ENCODE measurements at places on chromosomes 12 and 14.
A peak's percentile ranks its signal among the peaks of the same experiment; 100 is the strongest.

- no peak for DNase-seq
- H3K27me3 ChIP-seq: peaks cover 56% of the 10 kb centered on the region
These were observed 74.3 kb upstream of the CPM start for GRCh38 chr12:69007101-69007854.

DNA sequence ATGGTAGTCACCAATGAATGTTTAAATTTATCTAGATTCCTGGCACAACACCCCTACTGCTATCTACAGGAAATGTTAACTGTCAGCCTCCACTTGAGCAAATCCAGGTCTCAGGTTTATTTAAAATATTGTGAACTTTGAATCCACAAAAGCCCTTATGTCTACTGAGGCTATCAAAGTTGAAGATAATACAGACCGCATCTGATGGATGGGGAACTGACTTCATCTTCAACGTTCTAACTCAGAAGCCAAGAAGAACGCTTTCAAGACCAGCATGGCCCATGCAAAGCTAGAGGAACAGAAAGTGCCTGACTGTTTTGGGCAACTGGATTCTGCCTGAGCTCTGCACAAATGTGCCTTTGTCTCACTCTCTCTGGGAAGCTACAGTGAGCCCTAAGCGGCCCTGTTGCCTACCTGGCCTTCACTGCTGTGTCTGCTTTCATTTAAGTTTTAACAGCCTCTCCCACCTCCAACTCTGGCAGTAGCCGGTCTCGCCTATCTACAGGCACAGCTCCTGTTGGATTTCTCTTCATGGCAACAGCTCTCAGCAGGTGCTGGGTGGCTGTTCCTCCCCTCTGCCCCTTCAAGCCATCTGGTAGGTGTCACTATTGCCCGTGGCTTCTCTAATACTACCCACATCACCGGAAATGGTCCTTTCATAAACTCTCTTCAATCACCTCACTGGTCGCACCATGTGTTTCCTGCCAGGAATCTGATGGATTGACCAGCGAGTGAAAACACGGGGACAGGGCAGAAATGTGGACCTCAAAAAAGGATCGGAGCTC, 112.1 kb upstream of the OVCH1 start:
- no peak for DNase-seq
- H3K4me1 ChIP-seq: no peaks in the 10 kb centered on the region
- H3K36me3 ChIP-seq: no peaks in the 10 kb centered on the region
- no peak overlapping the region for H3K27ac ChIP-seq
- no peak overlapping the region for H3K4me3 ChIP-seq
- peaks cover 47% of the 10 kb centered on the region for H3K27me3 ChIP-seq

GRCh38 chr14:84809158-84809557, 720.8 kb upstream of the FLRT2 start:
- no peak overlapping the region for H3K4me3 ChIP-seq
- H3K4me1 ChIP-seq: no peaks in the 10 kb centered on the region
- H3K36me3 ChIP-seq: no peaks in the 10 kb centered on the region
- H3K27me3 ChIP-seq: no peaks in the 10 kb centered on the region
- H3K27ac ChIP-seq: no peak overlapping the region

GRCh38 chr14:84129941-84130340, 1400.0 kb upstream of the FLRT2 start:
- H3K27ac ChIP-seq: no peak overlapping the region
- H3K4me1 ChIP-seq: no peaks in the 10 kb centered on the region
- no peaks in the 10 kb centered on the region for H3K36me3 ChIP-seq
- no peaks in the 10 kb centered on the region for H3K27me3 ChIP-seq

- no peak for DNase-seq
- H3K36me3 ChIP-seq: no peaks in the 10 kb centered on the region
- H3K4me3 ChIP-seq: peak overlapping the region; percentile 68
- H3K4me1 ChIP-seq: peaks cover 22% of the 10 kb centered on the region
- peak overlapping the region; percentile 7 for H3K27ac ChIP-seq
- H3K27me3 ChIP-seq: no peaks in the 10 kb centered on the region
These were observed 743 bp upstream of the AACS start for GRCh38 chr12:125064492-125064891.

DNA sequence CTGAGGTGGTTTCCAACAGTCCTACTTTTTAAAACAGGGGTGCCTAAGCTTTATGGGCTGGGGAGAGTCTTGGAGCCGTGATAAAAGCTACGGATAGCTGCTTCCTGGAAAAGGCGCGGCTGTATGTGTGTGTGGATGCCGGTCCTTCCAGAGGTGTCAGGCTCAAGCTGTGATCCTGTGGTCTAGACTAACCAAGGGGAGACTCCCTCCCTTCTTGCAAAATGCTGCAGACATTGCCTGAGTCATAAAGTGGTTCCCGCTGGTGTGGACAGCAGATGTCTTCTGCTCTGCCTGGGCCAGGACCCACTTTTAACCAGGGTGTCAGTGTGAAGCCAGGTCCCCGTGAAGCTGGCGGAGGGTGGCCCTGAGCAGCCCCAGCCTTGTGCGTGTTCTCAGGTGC, 37.8 kb downstream of the CCDC92 start:
- no peaks in the 10 kb centered on the region for H3K27me3 ChIP-seq
- no peak for DNase-seq
- peak overlapping the region; percentile 64 for H3K27ac ChIP-seq

GRCh38 chr12:64749461-64750200, 9.6 kb downstream of the GNS start:
- no peak for DNase-seq
- H3K36me3 ChIP-seq: peaks cover 15% of the 10 kb centered on the region
- no peak overlapping the region for H3K4me3 ChIP-seq
- H3K27me3 ChIP-seq: no peaks in the 10 kb centered on the region
- H3K27ac ChIP-seq: peak overlapping the region; percentile 22

- H3K27ac ChIP-seq: no peak overlapping the region
- peaks cover 2% of the 10 kb centered on the region for H3K36me3 ChIP-seq
- no peaks in the 10 kb centered on the region for H3K27me3 ChIP-seq
- no peak overlapping the region for H3K4me3 ChIP-seq
- DNase-seq: no peak
These were observed 119.4 kb downstream of the CAND1 start for GRCh38 chr12:67388331-67389138.

Data from central memory CD8-positive, alpha-beta T cell (primary cell).